Kidney capillary endothelial cell (primary cell): ENCODE measurements at places on chromosomes 16 and 17.

- peak; percentile 12 for DNase-seq
Measured at GRCh38 chr17:15233022-15233805, 31.9 kb downstream of the PMP22 start.

DNA sequence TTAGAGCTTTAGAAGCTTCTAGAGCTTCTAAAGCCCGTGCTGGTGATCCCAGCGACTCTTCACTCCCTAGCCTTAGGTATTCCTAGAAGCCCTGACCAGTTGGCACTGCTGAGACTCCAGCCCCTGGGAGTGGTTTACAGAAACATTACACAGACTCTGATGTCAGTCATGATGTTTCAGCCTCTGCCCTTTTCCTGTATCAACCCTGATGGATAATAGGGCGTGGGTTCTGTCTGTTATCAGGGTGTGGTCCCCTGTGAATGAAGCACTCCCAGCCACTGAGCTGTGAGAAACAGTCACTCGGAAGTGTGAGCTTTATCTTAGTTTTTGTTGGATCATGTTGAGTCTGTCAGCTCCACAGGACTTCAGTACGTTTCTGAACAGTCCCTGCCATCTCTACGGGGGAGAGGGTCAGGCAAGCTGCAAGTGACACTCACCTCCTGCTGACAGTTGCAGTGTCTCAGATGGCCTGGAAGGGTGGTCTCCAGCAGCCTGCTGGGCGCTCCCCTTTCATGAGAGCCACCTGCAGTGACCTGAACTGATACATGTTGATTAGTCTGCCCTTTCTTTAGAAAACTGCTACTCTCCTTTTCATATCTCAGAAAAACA is 12.8 kb downstream of the GOSR2 start:
- DNase-seq, result peak; percentile 42

GRCh38 chr16:23420011-23420410 is 33.0 kb downstream of the COG7 start:
- no peak for DNase-seq

- no peak for DNase-seq
Measured at GRCh38 chr16:12096157-12096777, 119.7 kb downstream of the SNX29 start.

- peak; percentile 42 for DNase-seq
Measured at GRCh38 chr16:9647981-9648701, 534.1 kb downstream of the GRIN2A start.

DNA sequence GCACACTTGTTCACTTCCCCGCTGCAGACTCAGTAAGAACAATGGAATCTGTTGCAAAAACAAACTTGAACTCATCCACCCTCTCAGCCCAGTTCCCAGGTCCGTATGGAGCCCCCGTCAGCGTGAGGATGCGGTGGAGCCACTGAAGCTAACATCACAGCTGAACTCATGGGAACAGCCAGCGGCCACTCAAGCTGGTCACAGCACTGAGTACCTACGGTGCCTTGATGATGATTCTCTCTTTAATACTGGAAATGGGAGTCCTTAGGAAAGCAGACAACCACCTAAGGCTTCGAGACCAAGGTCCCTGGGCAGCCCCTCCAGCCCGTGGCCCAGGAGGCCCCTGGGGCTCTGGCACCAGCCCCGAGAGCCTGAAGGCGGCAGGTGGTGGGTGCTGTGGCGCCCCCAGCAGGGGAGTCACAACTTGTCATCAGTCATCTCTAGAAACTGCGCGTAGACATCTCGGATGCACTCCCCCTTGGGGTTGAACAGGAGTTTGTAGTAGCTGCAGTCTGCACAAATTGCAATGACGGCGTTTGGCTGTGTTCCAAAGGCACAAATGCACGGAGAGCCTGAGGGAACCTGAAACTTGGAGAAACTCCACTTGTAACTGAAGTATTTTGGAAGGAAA is 31.0 kb upstream of the RHOT1 start:
- no peak for DNase-seq

DNA sequence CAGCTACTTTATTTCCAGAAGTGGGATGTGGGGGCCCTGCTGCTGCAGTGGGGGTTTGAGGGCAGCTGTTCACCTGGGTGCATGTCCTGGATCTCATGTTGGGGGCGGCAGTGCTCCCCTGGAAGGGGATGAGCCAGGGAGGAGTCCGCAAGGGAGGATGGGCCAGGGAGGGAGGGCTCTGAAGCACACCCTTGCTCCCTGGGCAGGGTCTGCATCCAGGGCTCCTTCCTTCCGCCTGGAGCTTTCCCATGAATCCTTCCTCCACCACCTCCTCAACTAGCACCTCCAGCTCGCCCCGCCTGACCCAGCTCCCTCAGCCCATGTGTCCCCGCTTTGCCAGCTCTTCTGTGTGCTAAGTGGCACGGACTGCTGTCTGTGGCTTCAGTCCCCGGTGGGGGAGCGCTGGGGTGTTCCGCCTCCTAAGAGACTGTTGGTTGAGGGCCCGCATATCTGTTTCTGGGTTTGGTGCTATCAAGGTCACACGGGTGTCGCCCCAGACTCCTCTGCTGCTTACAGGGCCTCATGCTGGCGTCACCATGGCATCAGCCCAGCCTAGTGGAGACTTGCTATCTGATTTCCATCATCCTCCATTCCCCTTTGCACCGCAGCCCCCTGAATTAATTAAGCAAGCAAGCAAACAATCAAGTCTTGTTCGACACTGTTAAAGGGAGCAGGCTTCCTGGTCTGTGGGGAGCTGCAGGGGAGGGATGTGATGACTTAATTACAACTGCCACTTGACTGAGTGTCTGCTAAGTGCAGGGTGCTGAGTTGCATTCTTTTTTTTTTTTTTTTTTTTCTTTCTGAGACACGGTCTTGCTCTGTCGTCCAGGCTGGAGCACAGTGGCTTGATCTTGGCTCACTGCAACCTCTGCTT is 71.8 kb downstream of the PRKCA start:
- no peak for DNase-seq

DNA sequence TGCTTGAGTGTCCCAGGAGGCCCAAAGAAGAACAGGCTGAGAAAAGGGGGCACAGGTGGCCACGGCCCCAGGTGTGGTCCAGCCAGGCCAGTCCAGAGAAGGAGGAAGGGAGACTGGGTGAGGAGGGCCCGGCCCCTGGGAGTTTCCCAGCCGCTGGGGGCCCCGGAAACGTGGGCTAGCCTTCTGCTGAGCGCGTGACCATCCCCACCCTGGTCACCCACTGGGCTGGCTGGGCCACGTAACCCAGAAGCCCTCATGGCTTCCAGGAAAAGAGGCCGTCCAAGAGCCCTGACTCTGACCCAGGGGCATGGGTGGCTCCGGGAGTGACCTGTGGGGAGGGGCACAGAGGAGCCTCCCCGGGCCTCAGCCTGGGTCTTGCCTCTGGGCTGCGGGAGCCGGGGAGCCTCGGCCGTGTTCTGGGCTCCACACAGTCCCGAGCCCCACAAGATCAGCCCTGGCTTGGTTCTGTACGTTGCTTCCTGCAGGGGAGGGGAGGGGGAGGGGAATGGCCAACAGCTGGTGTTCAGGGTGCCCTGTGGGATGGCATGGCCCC is 29.8 kb upstream of the ACSF3 start:
- no peak for DNase-seq

- no peak for DNase-seq
Measured at GRCh38 chr16:12735805-12736204, 67.9 kb downstream of the CPPED1 start.

GRCh38 chr16:78224342-78224741 is 124.9 kb downstream of the WWOX start:
- DNase-seq, result no peak

DNA sequence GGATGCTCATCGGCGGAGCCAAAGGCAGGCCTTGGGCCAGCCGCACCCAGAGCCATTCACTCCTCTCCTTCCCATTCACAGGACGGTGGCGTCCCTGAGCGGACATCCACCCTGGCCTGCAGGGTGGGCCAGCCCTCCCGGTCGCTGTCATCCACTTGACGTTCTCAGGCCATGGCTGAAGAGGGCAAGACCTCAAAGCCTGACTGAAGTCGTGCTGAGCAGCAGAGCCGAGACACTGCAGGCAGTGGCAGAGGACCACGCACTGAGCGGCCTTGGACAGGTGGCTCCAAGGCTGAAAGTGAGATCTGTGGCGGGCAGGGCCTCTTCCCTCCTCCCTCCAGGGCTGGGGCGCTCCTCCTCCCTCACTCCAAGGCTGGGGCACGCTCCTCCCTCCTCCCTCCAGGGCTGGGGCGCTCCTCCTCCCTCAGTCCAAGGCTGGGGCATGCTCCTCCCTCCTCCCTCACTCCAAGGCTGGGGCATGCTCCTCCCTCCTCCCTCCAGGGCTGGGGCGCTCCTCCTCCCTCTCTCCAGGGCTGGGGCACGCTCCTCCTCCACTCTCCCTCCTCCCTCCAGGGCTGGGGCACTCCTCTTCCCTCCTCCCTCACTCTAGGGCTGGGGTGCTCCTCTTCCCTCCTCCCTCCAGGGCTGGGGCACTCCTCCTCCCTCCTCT is 24.1 kb downstream of the GNPTG start:
- DNase-seq, result no peak

DNA sequence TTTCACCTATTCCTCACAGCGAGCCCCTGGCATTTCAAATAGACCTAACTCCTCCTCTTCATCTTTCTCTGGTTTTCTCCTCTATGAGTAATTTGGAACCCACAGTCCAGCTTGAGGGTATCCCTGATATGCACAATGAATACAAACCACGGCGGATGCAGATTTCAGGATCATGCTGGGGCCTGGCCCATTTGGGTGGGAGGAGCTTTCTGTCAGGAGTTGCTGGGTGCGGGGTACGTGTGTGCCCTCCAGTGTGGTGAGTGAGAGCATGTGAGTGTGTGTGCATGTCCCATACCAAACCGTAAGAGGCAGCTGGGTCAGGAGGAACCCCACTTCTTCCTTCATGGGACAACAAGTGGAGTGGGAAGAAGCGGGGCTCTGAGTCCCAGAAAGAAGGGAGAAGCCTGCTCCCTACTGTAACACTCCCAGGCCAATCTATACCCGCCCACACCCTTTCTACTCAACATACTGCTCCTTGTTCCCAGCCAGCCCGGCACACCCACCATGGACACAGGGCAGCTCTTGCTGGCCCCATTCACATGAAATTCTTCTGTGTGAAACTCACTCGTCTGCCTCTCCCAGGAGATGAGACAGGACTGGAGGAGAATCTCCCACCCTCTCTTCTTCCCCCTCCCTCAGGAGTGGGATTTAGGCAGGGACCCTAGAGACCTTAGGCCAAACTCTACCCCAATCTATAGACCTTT is 18.4 kb downstream of the CNTNAP1 start:
- no peak for DNase-seq

DNA sequence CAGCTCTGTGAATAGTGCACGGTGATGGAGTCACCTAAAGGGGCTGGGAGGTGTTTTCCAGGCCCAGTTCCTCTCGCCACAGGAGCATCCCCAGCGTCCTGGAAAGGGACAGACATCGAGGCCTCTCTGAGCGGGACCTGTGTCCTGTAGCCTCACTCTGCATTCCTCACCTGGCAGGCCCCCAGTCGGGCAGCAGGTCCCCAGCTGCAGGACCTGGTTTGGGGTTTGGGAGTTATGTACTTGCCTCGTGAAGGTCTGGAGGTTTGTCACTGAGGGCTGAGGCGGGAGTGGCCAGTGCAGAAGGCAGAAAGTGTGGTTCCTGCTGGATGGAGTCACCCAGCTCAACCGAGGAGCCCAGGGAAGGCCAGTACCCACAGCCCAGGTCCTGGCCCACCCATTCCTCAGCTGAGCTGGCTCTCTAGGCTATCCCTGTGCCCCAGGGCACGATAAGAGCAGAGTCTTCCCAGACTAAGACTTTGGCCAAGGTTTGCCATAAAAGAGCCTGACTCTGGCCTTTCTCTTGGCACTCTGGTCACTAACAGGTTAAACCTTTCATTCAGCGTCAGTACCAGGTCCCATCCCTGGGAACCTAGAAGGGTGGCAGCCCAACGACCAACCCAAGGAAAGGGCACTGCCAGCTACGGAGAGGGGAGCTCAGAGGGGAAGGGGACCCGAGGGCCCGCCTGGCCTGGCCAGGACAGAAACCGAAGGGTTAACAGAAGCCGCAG is 24.4 kb downstream of the TBX4 start:
- DNase-seq, result no peak

GRCh38 chr17:62994931-62995330 is 28.9 kb downstream of the TANC2 start:
- DNase-seq, result no peak

GRCh38 chr17:19771971-19772630 is 24.0 kb upstream of the ALDH3A1 start:
- DNase-seq, result no peak

- DNase-seq, result no peak
Measured at GRCh38 chr17:41254861-41255260, 323 bp upstream of the KRTAP9-9 start.

- DNase-seq, result no peak
Measured at GRCh38 chr16:46808997-46809396, 22.0 kb downstream of the C16orf87 start.

GRCh38 chr17:30275911-30276310 is 15.8 kb downstream of the BLMH start:
- DNase-seq, result no peak

DNA sequence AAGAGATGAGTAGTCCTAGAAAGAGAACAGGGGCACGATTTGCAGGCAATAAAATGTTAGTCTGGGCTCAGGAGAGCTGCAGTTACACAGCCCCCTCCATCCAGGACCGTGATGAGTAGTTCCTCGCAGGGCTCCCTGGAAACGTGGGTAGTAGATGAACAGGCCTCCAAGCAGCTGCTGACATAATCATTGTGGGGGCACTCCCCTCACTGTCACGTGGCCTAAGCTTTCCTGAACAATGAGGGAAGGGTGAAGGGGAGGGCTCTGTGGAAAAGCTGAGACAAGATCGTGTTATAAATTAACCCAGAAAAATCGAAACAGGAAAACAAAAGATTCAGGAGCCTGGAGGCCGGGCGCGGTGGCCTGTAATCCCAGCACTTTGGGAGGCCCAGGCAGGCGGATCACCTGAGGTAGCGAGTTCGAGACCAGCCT is 1.3 kb upstream of the PER1 start:
- no peak for DNase-seq

DNA sequence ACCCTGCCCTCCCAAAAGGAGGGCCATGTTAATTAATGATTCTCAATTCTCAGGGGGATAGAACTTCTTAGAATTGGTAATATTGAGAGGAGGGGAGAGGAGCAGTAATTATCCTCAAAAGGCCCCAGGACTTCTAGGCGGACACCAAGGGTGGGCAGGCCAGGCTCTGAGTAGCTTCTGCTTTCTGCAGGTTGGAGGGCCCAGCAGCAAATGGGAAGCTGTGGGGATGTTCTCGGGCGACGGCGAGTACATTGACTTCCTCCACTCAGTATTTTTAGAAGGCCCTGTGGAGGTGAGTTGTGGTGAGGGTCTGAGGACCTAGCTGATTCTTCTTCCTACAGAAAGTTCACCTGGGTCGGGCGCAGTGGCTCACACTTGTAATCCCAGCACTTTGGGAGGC is 57.5 kb downstream of the DNAH2 start:
- DNase-seq, result no peak

DNA sequence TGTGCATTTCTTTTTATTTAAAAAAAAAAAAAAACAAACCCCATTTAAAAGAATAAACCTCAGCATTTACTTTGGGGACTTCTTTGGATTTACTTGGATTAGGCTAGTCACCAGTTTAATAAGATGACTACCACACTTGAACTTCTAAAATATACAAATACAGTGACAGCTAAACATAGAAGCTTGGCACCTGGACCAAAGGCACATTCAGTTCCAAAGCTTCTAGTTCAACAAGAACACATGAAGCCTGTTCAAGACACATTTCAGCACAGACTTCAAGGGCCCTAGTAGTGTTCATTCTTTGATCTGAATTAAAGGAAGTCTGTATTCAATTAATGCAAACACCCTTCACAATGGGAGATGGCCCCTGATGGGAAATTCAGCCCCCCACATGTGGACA is 11.6 kb upstream of the ROGDI start:
- no peak for DNase-seq

GRCh38 chr17:50649042-50649908 is 14.6 kb downstream of the ABCC3 start:
- DNase-seq, result no peak

GRCh38 chr17:38693700-38694329 is 11.3 kb upstream of the MLLT6 start:
- no peak for DNase-seq

GRCh38 chr16:81997738-81998137 is 13.5 kb downstream of the SDR42E1 start:
- DNase-seq, result peak; percentile 51
